ENCODE measurements at places on chromosomes 5 and 9.

- no peak for DNase-seq
Observed at GRCh38 chr9:130276955-130277354, 11.4 kb downstream of the HMCN2 start.

- DNase-seq, result no peak
Observed at GRCh38 chr9:36905101-36906066, 128.7 kb downstream of the PAX5 start.

- no peak for DNase-seq
Observed at GRCh38 chr9:122360891-122361290, 9.9 kb upstream of the PTGS1 start.

- no peak for DNase-seq
Observed at GRCh38 chr5:171635561-171636245, 149.9 kb upstream of the SMIM23 start.

GRCh38 chr9:92026206-92027002 lies 76.4 kb upstream of the ROR2 start:
- DNase-seq, result no peak

GRCh38 chr5:130836729-130837649 lies 328.1 kb downstream of the HINT1 start:
- no peak for DNase-seq

DNA sequence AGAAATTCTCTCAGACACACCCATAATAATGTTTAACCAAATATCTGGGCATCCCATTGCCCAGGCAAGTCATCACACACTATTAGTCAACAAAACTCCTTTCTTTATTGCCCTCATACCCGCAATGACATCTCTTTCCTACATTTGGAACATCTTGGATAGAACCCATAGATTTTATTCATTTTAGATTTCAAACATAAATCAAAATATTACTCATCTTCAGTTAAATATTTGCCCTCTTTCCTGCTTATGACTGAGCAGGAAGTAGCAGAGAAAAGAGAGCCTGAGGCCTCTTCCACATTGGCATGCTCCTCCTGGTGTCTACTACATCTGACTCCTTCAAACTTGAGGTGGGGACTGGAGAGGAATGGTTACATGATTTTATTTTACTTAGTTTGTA lies 592.0 kb downstream of the CHSY3 start:
- DNase-seq, result no peak

All from stimulated activated CD4-positive, alpha-beta T cell treated with anti-CD3 and anti-CD28 coated beads, Interleukin-15, amount 100 ng/mL, for 1 hour (primary cell).